ENCODE measurements at places on chromosomes 6 and 20.

GRCh38 chr6:76843054-76843822, 620.1 kb downstream of the HTR1B start:
- no peak for DNase-seq

DNA sequence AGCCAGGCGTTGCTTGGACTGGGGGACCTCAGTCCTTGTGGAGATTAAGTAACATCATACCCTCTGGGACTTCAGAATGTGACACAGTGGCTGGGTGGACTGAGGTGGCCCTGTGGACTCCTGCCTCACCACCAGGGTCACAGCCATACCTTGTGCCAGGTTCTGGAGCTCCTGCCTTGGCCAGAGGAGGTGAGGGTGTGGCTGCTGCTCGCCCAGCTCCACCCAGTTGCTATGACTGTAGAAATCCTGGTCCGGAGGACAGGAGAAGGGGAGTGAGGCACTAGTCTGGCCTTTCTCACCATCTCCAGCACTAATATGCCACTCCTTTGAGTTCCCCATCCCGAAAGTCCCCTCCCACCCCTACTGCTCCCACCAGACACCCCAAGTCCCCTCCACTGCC, 1.9 kb downstream of the VWA7 start:
- no peak for DNase-seq

GRCh38 chr6:34576286-34576955, 20.3 kb upstream of the SPDEF start:
- DNase-seq, result no peak

GRCh38 chr6:14743474-14744211, 502.2 kb upstream of the JARID2 start:
- DNase-seq, result peak; percentile 78

GRCh38 chr20:9510911-9511310, 3.5 kb upstream of the LAMP5 start:
- no peak for DNase-seq

Data from activated naive CD8-positive, alpha-beta T cell treated with anti-CD3 and anti-CD28 coated beads, Interleukin-2, amount 50 U/mL, for 24 hours (primary cell).